T-helper 9 cell (primary cell): ENCODE measurements at places on chromosomes 3 and 15.

DNA sequence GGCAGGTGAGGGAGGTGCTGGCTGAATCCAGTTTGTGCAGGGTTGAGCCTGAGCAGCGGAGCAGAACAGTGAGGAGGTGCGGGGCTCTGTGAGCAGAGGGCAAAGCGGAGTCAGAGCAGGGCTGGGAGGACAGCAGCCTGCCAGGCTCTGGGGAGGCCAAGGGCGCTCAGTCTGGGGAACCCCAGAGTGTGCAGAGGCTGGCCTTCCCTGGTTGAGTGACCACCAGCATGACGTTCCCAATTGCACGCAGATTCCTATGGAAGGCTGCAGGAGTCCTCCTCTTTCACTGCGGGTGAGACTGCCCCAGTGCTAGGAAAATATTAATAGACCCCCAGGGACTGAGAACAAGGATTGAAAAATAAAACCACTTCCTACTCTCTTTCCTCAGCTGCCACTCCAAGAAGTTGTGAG, 13.2 kb downstream of the MRAS start:
- DNase-seq, result no peak

GRCh38 chr15:60477916-60478565, 901 bp downstream of the ICE2 start:
- DNase-seq, result no peak

DNA sequence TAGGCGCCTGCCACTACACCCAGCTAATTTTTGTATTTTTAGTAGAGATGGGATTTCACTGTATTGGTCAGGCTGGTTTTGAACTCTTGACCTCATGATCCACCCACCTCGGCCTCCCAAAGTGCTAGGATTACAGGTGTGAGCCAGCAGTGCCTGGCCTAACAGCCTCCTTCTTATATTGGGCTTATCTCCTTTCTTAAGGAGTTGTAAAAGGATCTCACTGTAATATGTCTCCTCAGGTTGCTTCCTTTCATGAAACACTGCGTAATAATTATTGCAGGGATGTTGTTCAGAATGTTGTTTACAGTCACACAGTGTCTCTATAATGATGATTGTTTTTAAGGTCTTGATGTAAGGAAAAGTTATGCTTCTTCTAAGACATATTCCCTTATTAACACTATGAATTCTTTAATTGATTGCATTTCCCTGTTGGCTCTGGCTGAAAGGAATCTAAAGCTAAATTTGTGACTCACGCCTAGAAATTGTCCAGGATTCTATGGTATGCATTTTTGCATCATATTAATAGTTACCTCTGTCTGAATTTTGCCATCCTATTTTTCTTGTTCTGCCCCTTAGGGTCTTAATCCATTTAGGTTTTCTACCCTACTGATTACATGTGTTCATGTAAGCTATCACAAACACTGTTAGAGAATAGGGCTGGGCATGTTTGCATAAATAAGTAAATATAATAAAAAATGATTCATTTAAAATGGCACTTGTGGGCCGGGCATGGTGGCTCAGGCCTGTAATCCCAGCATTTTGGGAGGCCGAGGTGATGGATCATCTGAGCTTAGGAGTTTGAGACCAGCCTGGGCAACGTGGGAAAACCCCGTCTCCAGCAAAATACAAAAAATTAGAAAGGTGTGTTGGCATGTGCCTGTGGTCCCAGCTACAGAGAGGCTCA, 24.5 kb upstream of the RNF111 start:
- no peak for DNase-seq

DNA sequence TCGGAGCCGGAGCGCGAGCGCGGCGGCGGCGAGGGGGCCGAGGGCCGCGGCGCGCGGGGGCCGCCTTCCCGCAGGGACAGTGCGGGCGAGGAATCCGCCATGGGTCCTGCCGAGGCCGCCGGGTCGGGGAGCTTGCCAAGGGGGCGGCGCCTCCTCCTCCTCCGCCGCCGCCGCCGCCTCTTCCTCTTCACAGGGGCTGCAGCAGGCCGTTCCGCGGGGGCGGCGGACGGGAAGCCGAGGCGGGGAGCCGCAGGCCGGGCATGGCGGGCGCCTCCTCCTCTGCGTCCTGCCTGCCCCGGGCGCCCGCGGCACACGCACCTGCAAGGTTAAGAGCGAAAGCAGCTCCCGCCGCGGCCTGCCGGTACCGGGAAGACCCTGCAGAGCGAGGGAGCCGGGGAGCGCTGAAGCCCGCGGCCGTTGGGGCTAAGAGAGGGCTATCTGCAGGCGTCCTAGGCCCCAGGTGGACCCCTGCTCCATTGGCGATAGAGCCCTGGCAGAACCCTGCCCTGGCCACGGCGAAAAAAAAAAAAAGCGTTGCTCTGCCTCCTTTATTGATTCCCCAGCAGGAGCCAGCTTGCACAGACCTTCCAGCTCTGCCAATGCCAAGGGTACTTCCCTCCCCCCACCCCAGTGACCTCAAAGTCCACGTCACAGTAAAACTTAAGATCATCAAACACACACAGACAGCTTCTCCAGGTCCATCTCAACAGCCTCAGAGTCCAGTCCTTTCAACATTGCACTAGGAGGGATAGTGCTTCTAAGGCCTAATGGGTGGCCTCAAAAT, at the start of gene LYSMD2:
Gene LYSMD2 (minus strand): TSS at position 134 of the 784 bp plus-strand sequence. CDS start 33 bp downstream, at position 101.
- peak; percentile 57 for DNase-seq

DNA sequence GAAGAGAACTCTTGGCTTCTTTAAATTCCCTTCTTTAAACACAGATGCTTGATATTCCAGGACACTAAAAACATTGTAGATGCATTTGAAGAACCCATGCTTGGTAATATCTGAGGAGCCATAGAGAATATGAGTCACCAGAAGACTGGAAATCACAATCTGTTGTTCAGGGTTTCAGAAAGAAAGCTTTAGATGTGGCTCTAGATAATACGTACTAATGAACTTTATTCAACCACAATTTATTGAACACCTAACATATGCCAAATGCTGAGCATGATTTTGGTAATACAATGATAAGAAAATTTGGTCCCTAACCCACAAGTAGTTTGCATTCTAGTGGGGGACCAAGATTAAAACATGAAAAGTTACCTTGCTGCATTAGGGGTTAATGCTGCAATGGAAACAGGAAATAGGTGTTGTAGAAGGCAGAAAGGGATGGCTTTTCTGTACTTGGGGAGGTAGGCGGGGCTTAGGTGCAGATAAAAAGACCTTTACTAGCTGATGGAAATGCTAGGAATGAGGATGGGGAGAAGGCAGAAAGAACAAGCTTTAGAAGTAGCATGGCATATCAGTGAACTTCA, 11.6 kb upstream of the PLD1 start:
- no peak for DNase-seq

GRCh38 chr3:118501152-118501551, 533.5 kb downstream of the IGSF11 start:
- no peak for DNase-seq

GRCh38 chr3:191438150-191438814, 22.7 kb upstream of the PYDC2 start:
- no peak for DNase-seq

DNA sequence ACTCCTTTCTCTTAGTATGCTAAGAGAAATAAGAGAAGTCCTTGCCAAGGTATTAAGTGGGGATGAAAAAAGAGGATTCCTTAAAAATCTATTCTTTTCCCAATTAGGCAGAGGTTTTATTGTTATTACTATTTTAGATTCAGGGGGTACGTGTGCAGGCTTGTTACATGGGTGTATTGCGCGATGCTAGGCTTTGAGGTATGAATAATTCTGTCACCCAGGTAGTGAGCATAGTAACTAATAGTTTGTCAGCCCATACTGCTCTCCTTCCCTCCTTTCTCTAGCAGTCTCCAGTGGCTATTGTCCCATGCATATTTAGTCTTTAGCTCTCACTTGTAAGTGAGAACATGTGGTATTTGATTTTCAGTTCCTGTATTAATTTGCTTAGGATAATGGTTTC, 83.9 kb downstream of the LEKR1 start:
- DNase-seq, result no peak

- no peak for DNase-seq
These were observed 164.0 kb downstream of the NR2F2 start for GRCh38 chr15:96494505-96494904.

DNA sequence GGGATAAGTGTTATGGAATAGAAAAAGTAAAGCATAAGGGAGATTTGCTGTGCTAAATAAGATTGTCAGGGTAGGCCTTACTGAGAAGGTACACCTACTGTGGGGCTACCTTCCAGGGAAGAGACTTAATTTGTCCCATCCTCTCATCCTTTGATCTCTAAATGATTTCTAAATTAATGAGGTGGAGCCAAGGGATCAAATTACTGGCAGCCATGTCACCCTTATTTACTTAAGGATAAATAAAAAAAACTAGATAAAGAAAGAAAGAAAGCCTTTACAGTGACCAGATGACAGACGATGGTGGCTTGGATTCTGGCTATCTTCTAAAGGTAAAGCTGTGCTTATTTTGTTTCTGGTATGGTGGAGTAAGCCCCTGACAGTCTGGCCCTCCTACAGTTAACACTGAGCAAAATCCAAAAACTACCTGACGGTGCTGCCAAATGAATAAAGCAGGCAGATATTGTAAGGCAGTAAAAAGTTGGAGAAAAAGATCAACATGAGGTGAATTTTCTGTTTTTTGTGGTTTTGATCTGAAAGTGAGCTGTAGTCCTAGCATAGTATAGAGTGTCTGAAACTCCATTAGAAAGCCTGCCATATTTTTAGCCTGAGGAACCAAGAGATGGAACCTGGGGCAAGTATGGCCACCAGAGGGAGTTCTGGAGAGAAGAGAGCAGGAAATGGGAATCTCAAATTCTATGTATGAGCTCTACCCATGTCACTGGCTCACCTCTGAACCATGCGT, 285.1 kb upstream of the MANF start:
- no peak for DNase-seq

DNA sequence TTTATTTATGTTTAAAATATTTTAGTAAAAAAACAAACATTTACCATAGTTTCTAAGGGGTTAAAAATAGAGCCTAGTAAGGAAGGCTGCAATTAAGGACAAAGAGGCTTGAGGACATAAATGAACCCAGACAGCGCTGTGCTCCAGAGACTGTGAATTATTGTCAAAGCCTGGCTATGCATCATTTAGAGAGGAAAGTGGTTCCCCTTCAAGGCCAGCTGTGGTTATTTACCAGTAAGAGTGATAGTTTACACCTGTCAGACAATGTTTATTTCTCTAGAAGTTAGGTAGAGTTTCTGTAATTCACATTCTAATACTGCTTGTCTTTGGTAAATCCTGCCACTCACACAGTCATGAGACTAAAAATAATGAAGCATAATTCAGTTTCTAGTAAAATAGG, 32.4 kb upstream of the PIK3R4 start:
- DNase-seq, result no peak

DNA sequence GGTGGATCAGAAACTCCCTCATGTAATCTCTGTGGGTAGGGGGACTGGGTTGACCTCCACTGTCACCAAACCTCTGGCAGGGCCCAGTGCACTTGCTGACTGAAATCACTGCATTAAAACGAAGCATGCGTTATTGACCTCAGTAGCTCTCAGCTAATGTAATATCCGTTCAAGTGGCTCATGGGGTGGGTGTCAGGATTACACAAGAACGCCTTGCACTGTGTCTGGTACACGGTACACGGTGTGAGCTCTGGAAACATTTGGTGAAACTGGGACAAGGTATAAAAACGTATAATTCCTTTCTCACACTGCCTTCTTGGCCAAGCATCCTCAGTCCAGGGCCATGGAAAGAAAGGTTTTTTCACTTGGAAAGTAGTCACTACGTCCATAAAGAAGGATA, 11.9 kb downstream of the LRTM1 start:
- no peak for DNase-seq

DNA sequence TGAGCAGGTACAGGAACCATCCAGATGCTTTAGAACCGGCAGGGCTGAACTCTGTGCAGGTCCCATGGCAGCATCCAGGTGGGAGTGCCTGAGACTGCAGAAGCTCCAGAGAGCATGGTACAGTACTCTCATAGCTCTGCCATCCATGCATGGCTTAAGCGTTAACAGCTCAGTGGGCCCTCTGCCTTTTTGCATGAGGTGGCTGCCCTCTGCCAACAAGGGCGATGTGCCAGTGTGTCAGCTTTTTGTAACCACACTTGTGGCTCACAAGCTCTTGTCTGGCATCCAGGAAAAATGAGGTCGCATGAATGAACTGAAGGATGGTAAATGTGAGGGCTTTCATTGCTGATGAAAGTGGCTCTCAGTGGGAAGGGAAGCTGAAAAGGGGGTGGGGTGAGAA, 950.1 kb downstream of the DIPK2A start:
- DNase-seq, result no peak

DNA sequence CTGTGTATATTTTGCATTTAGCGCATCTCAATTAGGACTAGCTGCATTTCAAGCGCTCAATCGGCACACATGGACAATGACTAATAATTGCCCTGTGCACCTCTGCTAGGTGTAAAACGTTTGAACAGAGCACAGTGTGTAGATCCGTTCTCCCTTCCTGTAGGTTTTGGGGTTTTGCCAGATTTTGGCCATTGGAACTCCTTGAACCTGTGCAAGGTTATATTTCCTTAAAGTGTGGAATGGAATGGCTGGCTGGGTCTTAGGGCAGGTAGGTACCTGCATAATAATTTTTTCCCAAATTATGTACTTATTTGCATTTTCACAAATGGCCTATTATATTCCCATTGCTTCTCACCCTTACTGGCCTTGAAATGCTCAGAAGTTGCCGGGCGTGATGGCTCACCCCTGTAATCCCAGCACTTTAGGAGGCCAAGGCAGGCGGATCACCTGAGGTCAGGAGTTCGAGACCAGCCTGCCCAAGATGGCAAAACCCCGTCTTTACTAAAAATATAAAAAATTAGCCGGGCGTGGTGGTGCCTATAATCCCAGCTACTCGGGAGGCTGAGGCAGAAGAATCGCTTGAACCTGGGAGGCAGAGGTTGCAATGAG, 777 bp downstream of the RNU5B-1 start:
- no peak for DNase-seq

DNA sequence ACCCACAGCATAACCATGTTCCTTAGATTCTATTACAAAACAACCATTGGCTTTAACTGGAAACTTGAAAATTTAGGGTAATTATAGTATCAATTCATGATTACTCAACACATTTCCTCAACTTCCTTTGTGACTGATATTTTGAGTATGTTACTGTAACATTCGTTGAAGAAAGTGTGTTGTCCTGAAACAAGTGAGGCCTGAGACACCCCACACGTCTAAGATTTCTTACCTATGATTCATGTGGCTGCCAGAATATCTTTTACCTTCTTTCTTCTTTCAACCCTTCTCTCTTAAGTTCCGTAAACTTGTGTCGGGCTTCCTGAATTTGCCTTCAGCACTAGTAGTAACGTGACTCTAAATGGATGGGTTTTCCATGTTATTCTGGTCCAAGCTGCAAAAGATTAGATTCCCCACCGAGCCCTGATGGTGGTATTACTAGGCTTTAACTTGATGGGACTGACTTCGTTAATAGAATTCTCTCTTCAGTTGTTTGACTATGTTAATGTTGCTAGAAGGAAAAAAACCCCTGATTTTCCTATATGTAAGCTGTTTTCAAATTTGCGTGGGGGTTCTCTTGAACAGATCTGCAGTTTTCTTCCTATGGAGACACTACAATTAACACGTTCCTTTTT, 296.0 kb upstream of the ICE2 start:
- no peak for DNase-seq
